ENCODE measurements at places on chromosomes 16 and 17.
A peak's percentile ranks its signal among the peaks of the same experiment; 100 is the strongest.

DNA sequence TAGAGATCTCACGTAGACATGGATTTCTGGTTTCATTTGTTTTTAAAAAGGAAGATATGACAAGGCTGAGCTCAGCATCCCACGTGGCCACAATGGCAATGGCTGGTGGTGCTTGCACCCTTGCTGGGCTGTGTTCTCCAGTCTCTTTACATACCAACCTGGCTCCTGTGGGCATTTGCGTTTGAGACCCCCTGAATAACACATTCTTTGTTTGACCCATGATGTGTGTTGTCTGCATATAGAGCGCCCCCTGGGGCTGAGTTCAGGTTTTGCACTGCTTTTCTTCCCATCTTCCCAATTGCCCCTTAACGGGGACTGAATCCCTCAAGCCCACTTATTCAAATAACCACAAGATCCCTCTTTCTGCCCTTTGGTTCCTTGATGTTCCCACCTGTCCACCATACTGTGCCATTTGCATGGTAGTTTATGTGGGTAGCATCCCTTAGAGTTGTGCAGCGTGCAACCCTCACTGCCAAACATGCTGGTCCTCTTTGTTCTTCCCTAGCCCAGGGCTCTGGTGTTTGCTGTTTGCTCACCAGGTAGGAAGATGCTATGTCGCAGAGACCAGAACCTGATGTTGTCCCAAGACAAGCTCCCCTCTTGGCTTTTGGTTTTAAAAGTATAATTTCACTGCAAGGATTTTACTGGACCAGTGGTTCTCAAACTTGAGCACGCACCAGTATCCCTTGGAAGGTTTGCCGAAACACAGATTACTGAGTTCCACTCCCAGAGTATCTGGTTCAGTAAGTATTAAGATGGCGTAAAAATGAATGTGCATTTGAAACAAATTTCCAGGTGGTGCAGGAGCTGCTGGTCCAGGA lies 38.5 kb upstream of the NKD1 start:
- DNase-seq: peak; percentile 3

DNA sequence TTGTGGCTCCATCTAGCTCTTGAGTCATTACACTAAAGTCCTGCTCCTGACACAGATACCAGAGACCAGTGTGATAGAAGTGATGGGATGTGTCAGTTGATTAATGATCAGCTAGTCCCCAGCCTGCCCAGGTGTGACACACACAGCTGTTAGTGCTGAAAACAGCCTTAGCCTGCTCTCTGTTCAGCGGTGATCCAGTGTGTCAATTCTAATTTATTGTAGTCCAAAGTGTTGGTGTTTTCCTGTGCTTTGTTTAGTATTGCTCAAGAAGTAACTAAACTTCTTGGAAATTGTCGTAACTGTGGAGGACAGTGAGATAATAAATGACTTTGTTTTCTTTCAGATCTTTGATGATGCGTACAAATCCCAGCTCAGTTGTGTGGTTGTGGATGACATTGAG lies 92.3 kb downstream of the WNT3 start:
- DNase-seq: no peak

DNA sequence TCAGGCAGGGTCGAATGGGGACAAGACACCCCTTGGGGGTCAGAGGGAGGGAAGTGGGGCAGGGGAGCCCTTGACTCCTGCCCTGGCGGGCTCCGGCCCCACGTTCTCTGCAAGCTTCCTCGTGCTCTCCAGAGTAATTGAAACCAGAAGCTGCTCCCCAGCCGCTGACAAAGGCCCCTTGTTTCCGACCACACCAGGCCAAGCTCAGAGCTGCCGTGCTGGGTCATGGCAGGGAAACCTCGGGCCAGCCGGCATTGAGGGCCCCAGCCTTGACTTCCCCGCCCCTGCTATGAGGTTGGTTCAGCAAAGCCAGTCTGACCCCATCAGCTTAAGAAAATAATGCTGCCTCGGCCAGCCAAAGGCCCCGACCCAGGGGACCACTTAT lies 43.3 kb downstream of the TIMM22 start:
- peak; percentile 59 for DNase-seq

- DNase-seq: no peak
Measured at GRCh38 chr17:43818966-43819365, 14.0 kb downstream of the MPP3 start.

- peak; percentile 34 for DNase-seq
Measured at GRCh38 chr17:28551421-28552175, 826 bp downstream of the UNC119 start.

DNA sequence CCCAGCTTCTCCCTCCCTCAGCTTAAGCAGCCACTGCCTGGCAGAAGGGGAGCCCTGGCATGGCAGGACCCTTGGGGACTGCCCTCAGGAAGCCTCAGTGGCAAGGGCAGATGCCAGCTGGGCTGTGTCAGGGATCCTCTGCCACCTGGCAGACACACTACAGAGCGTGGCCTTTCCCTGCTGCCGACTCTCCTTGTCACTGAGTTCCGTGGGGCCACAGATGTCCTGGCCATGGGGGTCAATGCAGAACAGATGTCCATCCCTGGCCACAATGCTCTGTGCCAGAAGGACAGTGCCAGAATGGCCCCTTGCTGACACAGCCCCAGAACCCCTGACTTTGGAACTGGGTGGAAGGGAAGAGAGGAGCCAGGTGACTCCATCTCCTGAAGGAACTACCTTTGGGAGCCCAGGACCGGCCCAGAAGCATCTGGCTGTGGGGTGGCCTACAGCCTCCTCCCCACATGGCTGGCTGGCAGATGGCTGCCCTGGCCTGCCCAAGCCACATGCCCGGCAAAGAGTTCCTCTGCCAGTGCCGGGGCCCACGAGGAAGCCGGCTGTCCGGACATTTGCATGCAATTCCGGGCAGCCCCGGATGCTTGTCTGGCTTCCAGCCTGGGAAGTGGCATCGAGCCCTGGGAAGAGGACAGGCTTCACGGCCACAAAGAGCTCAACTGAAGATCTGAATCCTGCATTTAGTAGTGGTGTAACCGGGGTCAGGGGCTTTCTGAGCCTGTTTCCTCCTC lies 24.1 kb downstream of the NPTX1 start:
- DNase-seq: no peak

DNA sequence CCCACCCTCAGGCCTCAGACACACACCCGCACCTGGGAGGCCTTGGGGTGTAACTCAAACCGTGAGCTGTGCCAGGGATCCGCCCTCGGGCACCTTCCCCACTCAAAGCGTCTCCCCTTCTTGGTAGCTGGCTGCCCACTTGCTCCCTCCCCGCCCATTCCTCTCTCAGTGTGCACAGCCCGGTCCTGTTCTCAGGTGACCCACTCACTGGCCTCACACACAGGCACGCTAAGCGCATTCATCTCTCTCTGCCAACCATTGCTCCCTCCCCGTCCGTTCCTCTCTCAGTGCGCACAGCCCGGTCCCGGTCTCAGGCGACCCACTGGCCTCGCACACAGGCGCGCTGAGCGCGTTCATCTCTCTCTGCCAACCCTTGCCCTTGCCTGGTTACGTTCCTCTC lies 20.8 kb downstream of the WDR45B start:
- DNase-seq: no peak

DNA sequence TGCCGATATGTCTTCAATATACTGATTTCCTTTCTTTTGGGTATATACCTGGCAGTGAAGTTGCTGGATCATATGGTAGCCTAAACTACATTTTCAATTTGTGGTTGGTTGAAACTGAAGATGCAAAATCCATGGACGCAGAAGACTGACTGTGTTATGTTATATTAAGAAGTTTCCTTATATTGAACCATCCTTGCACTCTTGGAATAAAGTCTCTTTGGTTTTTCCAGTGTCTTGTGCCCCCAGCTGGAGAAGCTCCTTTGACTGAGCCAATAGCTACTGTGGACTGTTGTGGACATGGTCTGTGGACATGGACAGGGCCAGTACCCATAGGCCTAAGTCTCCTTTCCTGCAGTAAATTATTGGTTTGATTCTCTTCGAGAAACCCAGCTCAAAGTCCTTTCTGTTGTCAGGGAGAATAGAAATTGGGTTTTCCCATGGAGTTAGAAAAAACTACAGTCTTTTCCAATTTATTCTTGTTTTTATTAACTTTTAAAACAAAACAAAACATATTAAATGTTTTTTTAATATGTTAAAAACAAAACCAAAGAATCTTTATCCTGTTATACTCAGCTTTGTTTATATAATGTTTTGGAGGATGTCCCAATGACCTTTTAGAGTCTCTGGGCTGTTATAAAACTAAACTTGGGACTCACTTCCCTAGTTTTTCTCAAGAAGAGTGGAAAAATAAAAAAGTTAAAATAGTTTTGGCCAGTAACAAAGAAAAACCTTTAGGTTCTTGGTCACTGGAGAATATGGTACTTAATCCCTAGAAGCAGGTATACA lies 15.2 kb upstream of the IL34 start:
- DNase-seq: no peak

DNA sequence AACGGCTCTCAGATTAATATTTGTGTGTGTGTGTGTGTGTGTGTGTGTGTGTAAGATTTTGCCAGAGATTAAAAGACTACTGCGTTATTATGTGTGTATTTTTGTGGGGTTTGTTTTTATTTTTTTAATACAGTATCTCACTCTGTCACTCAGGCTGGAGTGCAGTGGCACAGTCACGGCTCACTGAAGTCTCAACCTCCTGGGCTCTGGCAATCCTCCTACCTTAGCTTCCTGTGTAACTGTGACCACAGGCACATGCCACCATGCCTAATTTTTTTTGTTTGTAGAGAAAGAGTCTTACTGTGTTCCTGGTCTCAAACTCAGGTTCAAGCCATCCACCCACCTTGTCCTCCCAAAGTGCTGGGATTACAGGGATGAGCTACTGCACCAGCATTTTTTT lies 87.2 kb downstream of the CYB561 start:
- DNase-seq: no peak

DNA sequence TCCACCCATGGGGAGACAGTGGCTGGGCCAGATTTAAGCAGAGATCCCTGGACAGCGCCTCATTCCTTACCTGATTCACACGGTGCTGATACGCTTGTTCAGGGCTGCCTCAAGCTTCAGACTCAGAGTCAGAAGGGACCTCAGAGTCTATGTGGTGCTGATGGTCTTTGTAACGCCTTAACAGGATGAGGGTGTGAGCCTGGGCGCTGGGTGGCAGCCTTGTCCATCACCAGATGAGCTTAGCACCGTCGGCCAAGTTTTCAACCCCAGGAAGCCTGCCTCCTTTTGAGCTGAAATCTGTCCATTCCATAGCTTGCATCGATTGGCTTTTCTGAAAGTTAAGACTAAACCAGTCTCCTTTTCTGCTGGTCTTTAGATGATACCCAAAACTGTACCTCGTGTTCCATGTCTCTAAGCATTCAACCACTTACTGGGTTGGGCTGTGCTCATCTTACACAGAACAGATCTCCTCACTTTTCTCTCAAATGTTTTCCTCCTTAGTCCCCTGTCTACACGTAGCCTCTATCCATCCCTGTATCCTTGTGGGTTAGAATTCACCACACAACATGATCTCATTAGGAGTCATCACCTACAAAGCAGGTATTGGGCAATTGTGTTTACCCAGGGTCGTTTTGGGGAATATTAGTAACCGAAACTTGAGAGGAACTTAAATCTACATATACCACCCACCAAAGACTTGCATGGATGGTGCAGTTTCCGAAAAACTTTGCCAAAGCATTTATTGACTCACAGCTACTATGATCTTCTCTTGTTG lies 573.4 kb downstream of the CDH13 start:
- DNase-seq: no peak

DNA sequence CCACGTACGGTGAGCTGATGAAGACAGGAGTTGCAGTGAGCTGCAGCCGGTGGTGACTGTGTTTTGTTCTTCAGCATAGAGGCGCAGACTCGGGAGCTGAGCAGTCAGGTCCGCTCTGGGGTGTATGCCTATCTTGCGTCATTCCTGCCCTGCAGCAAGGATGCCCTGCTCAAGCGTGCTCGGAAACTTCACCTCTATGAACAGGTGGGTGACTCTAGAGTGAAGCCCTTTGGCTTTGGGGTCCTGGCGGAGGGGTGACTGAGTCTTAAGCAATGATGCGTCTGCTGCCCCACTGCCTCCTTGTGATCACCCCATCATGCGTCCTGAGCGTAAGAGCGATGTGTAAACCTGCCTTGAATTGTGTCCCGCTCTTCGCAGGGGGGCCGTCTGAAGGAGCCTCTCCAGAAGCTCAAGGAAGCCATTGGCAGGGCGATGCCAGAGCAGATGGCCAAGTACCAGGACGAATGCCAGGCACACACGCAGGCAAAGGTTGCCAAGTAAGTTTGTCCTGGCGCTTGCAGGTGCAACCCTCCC lies 22.9 kb downstream of the UBN1 start:
- no peak for DNase-seq

DNA sequence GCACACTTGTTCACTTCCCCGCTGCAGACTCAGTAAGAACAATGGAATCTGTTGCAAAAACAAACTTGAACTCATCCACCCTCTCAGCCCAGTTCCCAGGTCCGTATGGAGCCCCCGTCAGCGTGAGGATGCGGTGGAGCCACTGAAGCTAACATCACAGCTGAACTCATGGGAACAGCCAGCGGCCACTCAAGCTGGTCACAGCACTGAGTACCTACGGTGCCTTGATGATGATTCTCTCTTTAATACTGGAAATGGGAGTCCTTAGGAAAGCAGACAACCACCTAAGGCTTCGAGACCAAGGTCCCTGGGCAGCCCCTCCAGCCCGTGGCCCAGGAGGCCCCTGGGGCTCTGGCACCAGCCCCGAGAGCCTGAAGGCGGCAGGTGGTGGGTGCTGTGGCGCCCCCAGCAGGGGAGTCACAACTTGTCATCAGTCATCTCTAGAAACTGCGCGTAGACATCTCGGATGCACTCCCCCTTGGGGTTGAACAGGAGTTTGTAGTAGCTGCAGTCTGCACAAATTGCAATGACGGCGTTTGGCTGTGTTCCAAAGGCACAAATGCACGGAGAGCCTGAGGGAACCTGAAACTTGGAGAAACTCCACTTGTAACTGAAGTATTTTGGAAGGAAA lies 31.0 kb upstream of the RHOT1 start:
- no peak for DNase-seq

DNA sequence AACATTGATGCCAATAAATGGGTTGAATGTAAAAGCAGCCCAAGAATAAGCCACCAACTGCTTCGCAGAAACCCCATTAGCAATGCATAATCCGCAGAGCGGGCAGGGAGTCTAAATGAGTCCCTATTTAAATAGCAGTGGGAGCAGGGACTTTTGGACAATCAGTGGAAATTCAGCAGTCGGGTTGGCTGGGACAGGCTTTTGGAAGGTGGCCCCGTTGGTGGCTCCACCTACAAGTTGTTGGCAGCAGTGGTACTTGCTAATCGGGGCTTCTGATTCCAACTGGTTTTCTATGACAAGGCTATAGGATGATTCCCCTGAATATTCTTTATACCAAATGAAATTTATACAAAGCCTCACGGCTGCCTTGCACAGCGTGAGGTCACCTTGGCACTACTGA lies 86.3 kb downstream of the WDR59 start:
- no peak for DNase-seq

DNA sequence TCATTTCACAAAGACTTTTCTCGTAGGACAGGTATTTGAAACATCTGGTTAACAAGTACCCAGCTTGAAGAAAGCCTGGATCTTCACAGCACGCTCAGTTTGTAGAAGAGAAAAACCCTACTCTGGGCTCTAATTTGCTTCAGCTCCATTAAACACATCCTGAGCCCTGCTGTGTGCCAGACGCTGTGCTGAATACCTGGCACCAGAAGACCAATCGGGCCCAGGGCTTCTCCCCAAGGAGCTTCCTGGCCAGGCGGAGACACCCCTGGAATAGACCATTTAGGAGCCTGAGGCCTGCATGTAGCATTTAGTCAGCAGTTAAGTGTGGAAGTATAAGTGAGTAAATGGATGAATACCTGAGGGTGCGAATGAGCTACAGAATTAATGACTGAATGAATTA lies 8.9 kb upstream of the ABAT start:
- DNase-seq: no peak

- no peak for DNase-seq
Measured at GRCh38 chr17:5825717-5826330, 241.5 kb upstream of the NLRP1 start.
